ENCODE measurements at places on chromosomes 2 and 18. TPM values are rescaled to one million over a fixed set of nuclear protein-coding genes. Genes with fewer than 3 reads are reported as not detected.

DNA sequence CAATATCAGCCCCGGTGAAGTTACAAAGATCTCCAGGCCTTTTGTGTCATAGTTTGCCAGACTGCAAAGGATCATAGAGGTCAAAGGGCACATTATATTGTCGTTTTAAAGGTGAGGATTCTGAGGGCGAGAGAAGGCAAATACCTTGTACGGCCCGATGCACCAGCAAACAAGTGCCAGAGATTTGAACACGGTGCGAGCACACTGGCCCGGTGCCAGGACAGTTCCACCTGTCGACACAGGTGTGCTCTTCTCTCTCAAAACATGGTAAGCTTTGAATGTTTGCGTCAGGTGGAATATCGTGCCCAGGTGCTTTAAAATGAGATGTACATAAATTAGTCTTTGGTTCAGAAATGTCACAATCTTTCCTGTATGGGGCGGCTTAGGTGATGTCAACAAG is 776.1 kb upstream of the ID2 start:
- DNase-seq = no peak

DNA sequence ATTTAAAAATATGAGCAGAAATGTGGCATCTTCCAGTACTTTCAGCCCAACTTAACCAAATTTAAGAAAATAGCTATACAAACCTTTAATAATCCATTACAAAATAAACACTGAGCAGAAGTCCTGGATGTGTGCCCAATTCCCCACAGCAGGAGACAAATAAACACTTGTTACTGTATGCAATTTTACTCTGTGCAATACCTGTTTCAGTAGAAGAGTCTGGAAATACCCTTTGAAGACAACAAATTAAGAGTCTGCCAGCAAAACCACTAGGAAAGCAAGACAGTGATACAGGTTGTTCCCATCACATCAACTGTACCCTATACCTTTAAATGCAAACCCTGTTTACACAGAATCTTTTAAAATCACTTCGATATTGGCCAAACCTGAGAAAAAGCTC is 41.4 kb upstream of the RNU4ATAC start:
- no peak for DNase-seq

Gene GALNT14
- 4.1 TPM for total RNA-seq

GRCh38 chr18:5709476-5710095 is 165.8 kb upstream of the EPB41L3 start:
- DNase-seq = no peak

DNA sequence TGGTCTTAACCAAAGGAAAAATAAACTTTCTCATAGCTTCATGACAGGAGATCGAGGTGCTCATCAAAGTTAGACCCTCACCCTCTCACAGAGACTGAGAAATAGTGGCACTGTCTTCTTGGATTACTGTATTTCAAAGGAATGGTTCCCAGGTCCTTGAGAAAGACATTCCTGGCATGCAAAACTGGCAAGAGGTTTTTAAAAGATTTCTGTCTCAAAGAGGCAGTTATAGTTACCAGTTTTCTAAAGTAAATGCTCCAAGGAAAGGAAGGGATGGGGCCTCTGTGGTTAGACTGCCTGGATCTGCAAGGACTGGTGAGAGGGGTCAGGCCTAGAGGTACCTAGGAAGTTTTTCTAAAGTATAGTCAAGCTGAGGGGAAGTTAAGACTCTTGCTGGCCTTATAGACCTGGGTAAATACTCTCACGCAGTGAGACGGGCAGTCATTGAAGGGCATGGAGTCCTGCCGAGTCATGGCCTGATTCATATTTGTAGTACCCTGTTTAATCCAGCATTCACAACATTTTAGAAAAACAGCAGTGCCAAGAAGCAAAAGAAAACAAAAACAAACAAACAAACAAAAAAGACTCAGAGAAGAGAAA is 226.1 kb downstream of the DOK6 start:
- no peak for DNase-seq

DNA sequence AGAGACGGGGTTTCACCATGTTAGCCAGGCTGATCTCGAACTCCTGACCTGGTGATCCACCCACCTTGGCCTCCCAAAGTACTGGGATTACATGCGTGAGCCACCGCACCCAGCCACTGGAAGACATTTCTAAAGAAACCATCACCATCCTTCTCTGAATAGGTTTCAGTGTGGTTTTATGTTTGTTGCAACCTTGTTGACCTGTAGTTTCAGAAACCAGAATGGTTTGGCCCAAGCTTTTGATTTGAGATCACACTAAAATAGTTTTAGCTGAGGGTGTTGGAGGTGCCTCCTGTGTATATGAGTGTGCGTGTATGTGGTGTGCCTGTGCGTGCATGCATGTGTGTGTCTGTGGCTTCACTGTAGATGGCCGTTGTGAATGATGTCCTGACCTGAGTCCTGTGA is 26.2 kb downstream of the INPP4A start:
- DNase-seq = no peak

Gene CMPK2
- total RNA-seq = 3.3 TPM

GRCh38 chr18:13269013-13269280 is 50.4 kb downstream of the LDLRAD4 start:
- DNase-seq = no peak

Gene DSC3
- 17.0 TPM for total RNA-seq

Gene PAX8
- 2.6 TPM for total RNA-seq

- no peak for DNase-seq
Measured at GRCh38 chr2:134712736-134713135, 6.1 kb downstream of the TMEM163 start.

DNA sequence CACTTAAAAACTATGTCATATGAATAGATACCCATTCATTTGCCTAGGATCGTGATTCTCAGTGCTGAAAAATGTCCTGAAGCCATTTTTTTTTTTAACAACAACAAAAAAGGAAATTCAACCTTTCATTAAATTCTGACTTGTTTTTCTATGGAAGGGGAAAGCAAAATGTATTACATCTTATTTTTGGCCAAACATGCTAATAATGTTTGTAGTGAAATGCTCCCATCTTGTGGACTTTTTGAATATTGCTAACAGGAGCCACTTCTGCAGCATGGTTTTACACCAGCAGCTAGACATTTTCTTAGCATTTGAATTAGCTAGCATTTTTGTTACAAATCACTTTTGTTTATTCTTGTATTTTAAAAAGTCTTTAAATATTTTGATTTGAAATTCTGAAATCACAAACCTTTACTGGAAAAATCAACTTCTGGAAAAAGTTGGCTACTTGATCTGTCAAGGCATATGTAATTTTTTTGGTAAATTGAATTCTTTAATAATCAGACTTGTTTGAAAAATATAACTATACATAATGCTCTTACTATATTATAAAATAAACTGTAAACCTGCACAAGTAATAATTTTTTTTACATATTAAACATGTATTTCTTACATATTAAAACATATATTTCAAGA is 75.8 kb downstream of the KIDINS220 start:
- no peak for DNase-seq

- no peak for DNase-seq
Measured at GRCh38 chr2:233656443-233656842, 15.3 kb upstream of the UGT1A9 start.

DNA sequence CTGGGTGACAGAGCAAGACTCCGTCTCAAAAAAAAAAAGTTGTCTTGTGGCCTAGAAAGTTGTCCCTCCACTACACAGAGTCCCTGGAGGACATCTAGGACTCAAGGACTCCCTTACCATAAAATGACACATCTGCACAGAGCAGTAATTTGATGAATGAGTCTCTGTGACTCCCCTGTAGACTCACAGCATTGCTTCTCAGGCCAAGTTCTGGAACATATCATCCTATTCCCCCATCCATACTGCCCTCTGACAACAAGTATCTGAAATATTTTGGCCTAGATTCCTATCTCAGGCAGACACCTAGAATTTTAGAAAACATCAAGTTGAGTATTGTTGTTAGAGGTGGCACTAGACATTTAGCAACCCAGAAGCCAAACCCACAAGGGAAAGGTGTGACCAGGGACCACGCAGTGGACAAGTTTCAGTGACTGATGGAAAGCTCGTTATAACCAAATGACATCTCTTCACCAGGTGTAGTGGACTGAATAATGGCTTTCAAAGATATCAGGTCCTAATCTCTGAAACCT is 97.9 kb upstream of the ATP8B1 start:
- DNase-seq = no peak

DNA sequence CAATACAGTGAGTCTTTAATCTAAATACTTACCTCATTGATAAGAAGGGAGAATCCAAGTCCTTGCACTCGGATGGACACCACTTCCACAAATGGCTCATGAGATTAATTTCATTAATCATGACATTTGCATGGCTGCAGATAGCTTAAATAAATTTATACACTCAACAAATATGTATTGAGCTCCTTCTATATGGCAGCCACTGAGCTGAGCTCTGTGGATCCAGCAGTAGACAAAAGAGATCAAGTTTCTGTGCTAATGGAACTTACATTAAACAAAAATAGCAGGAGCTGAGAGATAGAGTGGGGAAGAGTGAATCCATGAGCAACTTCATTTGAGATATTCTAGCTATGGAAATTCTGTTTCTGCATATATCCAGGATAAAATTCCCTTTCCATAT is 44.4 kb downstream of the RAB27B start:
- DNase-seq = no peak

DNA sequence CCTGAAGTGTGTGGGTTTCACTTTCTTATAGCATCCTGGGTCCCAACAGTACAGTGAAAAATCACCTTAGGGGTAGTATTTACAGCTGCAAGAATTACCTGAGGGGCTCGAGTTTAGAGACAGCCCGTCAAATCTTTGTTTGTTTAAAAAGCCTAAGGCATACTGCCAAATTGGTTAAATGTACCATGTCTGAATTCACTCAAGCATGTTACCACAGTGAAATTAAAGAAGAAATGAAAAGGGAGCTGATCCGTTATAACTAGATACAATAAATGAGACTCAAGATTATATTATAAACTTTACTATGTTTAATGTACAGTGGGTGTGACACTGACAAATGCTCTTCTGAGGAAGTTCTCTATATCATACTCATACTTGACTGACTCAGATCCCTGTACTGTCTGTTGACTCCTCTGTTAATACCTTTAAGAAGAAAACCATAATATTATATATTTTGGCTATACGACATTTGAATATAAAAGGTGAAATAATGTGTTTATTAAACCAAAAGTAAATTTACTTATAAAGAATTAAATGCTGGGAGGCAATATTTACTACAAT is 107.3 kb downstream of the TMEFF2 start:
- DNase-seq = no peak

Gene NFATC1
- 10.9 TPM for total RNA-seq

Gene LINC00305
- not detected for total RNA-seq

- no peak for DNase-seq
Measured at GRCh38 chr2:20404950-20405349, 41.9 kb upstream of the RHOB start.

- no peak for DNase-seq
Measured at GRCh38 chr18:3526421-3527354, 76.7 kb downstream of the TGIF1 start.

- no peak for DNase-seq
Measured at GRCh38 chr18:48085781-48086487, 155.5 kb upstream of the SMAD2 start.

Data from breast epithelium (tissue), 4 donors.